ENCODE measurements at places on chromosomes 7 and 10.
A peak's percentile ranks its signal among the peaks of the same experiment; 100 is the strongest.

- no peak for DNase-seq
Observed at GRCh38 chr7:44654255-44654796, 47.9 kb downstream of the OGDH start.

DNA sequence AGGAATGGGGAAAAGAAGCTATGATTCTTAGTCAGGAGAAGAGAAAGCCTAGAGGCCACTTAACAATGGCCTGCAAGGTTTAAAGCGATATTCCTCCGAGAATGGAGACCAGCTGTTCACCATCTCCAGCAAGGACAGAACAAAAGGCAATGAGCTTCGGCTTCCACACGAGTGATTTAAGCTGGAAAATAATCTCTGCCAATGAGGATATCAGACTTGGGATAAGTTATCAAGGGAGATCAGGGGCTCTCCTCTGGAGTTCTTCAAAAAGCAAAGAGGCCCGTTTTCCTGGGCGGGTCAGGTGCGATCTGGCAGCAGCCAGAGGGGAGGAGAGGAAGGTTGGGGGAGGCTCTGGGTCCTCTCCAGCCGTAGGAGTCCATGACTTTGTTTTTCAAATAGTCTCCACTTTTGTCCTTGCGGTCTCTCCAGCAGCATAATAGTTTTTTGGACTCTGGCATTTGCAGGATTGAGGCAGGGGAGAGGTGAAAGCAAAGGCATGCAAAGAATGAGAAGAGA lies 211.3 kb downstream of the SKIDA1 start:
- DNase-seq: no peak

- no peak for DNase-seq
Observed at GRCh38 chr7:100882785-100883526, 6.6 kb downstream of the UFSP1 start.

DNA sequence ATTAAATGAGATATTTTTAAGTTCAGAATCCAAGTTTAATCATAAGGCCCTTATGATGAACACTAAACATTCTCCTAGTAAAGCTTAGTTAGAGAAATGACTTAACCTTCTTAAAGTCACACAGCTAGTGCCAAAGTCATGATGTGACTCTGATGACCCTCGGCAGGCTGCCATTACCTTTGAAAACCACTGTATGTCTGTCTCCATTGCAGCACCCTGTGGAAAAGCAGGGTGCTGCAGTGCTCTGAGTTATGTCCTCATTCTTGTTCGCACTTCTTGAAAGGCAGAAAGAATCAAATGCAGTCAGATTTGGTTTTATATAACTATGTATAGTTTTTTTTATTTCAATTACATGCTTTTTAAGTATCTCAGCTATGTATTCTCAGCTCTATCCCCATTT lies 105.0 kb downstream of the PHTF2 start:
- no peak for DNase-seq

- DNase-seq: no peak
Observed at GRCh38 chr10:15630353-15630752, 89.4 kb downstream of the ITGA8 start.

GRCh38 chr10:12271210-12271540 lies 75.2 kb downstream of the CDC123 start:
- DNase-seq: no peak

GRCh38 chr7:87474533-87475358 lies 734 bp downstream of the ABCB4 start:
- peak; percentile 57 for DNase-seq

DNA sequence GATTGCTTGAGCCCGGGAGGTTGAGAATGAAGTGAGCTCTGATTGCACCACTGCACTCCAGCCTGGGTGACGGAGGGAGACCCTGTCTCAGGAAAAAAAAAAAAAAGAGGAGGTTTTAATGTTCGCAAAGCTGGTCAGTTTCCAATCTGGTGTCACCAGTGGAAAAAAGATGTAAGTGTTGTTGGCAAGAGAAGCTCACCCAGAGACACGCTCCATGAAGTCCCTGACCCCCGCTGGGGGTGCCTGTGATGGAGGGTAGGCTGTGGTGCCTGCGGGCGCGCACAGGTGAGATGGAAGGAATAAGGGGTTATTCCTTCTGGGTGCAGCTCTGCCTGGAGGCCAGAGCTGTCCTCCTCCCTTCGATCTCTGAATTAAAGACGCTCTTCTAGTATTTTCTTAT lies 122.7 kb downstream of the CUX1 start:
- DNase-seq: no peak

- no peak for DNase-seq
Observed at GRCh38 chr7:148042935-148043631, 547.5 kb upstream of the C7orf33 start.

- no peak for DNase-seq
Observed at GRCh38 chr7:151696721-151697514, 177.2 kb upstream of the RHEB start.

DNA sequence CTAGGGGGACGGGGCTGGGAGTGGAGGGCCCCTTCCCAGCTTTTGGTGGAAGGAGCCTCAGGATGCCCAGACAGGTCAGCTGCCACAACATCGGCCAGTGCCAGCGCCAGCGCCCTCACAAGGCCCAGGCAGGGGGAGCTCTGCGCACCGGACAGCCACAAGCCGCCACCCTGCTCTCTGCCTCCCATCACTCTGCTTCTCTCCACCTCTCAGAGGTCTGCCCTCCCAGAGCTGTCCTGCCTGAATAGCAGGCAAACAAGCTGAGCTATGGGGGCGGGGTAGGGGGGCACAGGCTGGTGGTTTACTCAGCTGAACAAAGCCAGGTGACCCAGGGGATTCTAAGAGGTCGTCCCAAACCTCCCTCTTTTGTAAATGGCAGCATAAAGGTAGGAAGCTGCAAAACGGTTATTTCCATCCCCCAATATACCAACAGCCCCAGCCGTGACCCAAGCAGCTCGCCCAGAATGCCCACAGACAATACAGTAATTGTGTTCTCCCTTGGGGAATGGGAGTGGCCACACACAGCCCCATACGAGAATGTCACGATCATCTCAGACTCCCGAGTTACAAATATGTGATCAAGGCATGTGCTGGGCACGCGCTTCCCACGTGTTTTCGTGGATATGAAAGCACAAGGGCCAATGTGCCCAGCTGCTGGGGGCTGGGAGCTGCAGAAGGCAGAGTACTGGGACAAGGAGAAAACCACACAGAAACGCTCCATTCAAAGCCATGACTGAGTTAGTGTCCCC lies 19.7 kb downstream of the FAM53B start:
- DNase-seq: no peak

DNA sequence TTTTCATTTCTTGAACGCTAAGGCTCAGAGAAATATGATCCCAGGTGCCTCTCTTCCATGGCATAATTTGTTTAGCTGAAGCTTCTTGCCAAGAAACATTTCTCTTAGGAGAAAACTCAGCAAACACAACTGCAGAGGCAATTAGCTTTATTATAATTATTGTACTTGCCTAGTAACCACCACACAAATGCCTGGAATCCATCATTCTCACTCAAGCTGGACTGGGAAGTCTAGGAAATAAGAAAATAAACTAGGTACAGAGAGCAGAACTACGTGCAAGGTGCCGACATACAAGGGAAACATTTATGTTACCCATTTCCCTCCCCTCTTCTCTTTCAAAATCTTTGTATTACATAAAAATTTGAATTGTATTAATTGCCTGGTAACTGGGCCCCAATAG lies 15.1 kb downstream of the SLC35B4 start:
- DNase-seq: no peak

DNA sequence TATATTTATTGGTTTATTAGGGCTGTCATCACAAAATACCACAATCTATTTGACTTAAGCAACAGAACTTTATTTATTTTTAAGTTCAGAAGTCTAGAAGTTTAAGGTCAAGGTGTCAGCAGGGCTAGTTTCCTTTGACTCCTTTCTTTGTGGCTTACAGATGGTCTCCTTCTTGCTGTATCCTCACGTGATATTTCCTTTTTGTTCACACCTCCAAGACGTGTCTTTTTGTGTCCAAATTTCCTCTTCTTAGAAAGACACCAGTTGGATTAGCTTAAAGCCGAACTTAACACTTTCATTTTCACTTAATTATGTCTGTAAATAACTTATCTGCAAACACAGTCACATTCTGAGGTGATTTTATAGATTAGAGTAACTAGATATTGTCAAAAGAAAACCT lies 631.4 kb upstream of the POT1 start:
- DNase-seq: no peak

DNA sequence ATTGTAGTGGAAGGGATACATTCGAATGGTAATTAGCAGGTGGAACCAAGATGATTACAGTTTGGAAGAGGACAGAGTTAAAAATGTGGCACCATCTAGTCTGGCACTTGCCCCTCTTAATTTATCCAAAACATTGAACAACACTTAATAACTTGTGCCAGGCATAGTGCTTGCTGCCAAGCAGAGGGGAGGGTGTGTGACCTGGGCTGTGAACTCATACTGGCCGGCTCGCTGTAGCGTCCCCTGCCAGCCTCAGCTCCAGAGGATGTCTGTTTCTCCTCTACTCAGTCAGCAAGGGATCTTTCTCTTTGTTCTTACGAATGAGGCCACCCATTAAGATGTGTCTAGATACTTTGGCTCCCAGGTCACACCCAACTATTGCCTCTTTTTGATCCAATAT lies 179.4 kb upstream of the INHBA start:
- peak; percentile 10 for DNase-seq

DNA sequence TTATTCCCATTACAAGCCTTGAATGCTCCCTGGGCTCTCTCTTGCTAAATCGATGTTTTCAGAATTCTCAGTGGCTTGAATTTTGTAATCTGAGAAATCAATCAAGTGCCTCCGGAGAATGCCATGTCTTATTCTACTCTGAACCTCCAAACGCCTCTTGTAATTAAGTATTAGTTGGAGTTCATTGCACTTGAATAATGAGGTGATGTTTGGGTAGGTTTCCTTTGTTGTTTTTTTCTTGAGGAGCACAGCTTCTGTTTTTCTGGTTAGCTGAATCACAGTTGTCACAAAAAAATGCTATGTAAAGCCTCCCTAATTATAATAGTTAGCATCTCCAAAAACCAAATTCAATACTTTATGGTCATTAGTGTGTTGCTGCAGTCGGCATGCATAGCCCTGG lies 100.3 kb downstream of the PLPP4 start:
- DNase-seq: no peak

- DNase-seq: no peak
Observed at GRCh38 chr7:77940647-77941046, 142.1 kb downstream of the PHTF2 start.

DNA sequence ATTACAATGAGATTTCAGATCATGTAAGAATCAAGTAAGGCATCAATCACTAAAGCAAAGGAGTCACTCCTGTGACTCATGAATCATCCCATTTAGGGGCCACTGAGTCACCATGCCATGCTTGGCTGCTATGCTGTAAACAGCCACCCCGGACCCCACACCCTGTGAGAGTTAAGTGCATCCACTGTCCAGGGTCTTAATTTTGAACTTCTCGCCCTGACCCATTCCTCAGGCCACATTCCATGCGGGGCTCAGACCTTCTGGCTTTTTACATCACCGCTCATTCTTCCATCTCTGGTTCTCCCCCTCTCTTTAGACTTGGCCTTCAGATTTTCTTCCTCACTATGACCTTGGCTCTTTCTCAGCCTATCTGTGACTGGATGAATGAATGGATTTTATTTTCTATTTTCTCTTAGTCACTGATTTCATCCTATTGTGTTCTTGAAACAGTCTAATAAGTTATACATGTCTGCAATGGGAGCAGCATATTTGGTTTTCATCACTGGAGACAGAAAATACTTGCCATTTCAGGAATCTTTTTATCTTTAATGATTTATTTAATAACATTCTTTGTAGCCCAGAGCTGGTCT lies 239.6 kb downstream of the SKIDA1 start:
- no peak for DNase-seq

GRCh38 chr10:73407495-73407894 lies 6.4 kb downstream of the ANXA7 start:
- DNase-seq: no peak

DNA sequence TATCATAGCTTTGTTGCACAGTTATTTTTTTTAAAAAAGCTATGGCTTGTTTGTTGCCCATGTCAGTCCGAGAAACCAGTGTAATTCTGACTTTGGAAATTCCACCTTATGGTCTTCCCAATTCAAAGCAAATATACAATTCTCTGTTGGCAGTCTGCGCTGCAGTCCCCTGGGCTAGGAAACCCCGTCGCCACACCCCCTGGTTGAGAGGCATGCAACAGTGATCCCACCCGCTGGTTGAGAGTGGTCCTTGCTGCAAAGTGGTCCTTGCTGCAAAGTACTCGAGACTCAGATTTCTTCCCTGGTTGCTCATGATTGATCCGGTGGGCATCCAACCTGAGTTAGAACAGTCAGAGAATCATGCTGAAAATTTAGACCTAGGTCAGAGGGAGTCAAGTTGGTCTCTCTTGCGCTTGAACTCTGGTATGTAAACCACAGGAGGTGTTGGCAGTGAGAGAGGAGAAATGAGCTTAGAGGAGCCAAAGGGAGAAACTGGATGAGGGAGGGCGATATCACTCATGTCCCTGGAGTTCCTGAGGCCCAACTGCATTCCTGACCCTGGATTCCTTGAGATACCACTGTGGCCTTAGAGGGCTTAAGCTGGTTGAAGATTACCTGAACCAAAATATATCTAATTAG lies 45.0 kb upstream of the STK17A start:
- DNase-seq: no peak

Data from CD4-positive, alpha-beta T cell treated with Interleukin-1 beta for 1 hour (primary cell).